Suprapubic skin (tissue), 4 donors: ENCODE measurements at places on chromosomes 2 and 18. TPM values are rescaled to one million over a fixed set of nuclear protein-coding genes. Genes with fewer than 3 reads are reported as not detected.

- DNase-seq: no peak
These were observed 390.9 kb upstream of the TRIB2 start for GRCh38 chr2:12325806-12326205.

DNA sequence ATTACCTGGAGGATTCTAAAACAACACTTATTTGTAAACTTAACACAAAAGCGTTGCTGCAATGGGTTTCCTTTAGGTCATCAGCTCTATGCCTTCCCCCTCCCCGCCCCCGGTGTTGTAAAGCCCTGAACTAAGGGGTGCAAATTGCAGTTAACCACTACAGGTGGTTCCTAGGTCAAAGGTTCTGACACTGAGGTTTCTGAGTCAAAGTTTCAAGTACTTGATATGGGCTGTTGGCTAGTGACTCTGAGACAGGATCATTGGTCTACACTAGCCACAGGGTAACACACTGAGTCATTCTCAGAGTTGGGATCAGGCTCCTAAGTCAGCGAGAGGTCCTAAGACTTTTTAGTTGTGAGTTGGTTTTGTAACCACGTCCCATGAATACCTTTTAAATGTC, 15.4 kb downstream of the IL1B start:
- no peak for DNase-seq

DSC2 gene
- total RNA-seq: 26.2 TPM

NHEJ1 gene
- total RNA-seq: 18.8 TPM

- no peak for DNase-seq
These were observed 89.8 kb upstream of the SP3 start for GRCh38 chr2:174054926-174055325.

GRCh38 chr2:106638043-106638442, 150.9 kb downstream of the CD8B2 start:
- DNase-seq: no peak

GRCh38 chr2:3914241-3914640, 210.9 kb downstream of the DCDC2C start:
- no peak for DNase-seq

- DNase-seq: no peak
These were observed 11.6 kb downstream of the ITGA4 start for GRCh38 chr2:181468811-181469210.

RNF181 gene
- 127 TPM for total RNA-seq
